ENCODE measurements at places on chromosomes 11 and 22.

DNA sequence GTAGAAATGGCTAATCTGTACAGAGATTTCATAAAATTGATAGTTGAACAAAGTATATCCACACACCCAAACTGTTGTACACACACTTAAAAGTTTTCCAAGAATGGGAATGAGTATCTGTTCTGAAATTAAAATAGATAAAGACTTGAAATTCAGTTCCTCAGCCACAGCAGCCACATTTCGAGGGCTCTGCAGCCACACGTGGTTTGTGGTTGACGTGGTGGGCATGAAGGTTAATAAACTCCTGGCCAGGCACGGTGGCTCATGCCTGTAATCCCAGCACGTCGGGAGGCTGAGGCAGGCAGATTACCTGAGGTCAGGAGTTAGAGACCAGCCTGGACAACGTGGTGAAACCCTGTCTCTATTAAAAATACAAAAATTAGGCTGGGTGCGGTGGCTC, 24.0 kb downstream of the TPST2 start:
- DNase-seq = no peak

GRCh38 chr11:92941676-92942571, 27.5 kb upstream of the MTNR1B start:
- no peak for DNase-seq

DNA sequence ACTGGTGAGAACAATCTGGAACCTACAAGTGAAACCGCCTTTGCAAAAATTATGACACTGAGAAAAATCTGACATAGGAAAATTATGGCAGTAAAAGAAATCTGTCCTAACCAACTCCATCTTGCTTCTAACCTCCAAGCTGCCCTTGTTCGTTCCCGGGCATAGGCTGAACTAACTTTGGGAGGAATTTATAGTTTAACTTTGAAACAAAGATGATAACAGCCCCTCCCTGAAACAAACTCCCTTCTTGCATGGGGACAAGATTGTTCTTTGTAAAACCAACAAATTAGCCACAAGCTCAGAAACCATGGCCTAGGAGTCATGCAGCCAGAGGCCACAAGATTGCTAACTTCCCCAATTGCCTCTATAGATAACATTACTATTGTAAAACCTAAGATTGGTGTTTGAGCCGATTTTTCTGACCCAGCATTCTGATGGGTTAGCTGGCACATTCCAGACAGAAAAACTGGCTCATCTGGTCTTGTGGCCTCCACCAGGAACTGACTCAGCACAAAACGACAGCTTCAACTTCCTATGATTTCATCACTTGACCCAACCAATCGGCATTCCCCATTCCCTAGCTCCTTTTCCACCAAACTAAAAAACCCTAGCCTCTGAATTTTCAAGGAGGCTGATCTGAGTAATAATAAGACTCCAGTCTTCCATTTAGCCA, 3.6 kb upstream of the CCDC81 start:
- peak; percentile 40 for DNase-seq

- no peak for DNase-seq
Observed at GRCh38 chr11:111176603-111177002, 68.9 kb upstream of the POU2AF2 start.

GRCh38 chr22:50613291-50613981, 12.8 kb downstream of the MAPK8IP2 start:
- no peak for DNase-seq

DNA sequence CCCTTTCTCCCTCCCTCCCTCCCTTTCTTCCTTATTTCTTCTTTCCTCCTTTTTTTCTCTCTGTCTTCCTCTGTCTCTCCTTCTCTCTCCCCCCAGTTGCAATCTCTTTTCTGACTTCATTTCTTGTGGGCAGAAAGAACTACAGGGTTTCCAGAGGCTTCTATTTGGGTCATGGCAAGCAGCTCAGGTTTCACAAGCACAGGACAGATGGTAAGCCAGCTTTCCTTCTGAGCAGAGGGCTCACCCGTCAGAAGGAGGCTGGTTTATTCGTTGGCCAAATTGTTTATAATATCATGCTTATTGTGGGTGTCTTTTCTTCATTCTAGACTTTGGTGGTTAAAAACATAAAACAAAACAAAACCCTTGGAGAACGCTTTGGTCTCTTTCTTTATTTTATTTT, 58.9 kb upstream of the CLMP start:
- DNase-seq = no peak

DNA sequence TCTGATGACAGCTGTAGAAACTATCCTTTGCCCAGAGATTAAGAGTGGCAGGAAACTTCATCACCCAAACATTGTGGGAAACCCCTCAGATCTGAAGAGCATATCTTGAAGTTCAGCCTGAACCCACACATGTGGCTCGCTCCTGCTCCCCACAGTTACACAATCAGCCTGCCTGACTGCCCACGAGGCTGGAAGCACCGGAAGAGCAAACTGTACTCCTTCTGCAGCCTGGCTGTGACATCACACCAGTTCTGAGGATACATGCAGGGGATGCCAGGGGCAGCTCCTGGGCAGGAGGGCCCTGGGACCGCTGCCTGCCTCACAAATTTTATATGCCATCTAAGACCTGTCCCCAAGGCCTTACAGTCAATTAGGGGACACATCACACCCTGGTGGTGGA, 444.4 kb downstream of the BUD13 start:
- DNase-seq = no peak

DNA sequence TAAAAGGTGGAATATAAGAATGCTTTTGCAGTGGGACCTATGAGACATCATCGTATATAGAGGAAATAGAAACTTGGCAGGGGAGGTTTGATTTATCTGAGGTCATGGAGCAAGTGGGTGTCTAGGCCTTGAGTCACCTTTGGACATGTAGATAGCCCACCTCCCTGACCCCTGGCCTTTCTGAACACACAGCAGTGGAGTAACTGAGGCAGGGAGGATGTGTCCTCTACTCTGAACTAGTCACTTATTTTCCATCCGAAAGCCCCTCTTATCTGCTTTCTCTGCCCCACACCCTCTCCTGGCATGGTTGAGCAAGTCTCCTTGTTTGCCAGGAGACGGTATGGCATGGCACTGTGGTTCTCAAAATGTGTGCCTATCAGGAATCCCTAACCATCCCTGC, 7.9 kb downstream of the CD82 start:
- DNase-seq = no peak

GRCh38 chr11:74459584-74459983, 7.8 kb downstream of the KCNE3 start:
- DNase-seq = no peak

DNA sequence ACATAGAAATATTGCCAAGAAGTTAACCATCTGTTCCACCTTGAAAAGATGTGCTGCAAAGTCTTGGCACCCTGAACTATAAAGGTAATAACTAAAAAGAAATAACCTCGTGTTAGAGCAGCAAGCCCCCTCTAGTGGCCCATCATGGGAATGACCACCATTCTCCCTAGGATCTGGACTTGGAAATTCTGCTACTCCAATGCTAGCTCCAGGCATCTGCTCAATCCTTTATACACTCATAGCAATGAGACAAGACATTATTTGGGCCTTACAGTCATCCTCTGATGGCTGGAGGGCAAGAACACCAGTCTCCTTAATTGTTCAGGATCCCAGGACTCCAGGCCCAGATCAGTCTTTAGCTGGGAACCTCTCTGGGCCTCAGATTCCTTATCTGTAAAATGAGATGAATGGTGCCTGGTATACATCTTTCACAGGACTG, 76.0 kb downstream of the CWC15 start:
- no peak for DNase-seq

DNA sequence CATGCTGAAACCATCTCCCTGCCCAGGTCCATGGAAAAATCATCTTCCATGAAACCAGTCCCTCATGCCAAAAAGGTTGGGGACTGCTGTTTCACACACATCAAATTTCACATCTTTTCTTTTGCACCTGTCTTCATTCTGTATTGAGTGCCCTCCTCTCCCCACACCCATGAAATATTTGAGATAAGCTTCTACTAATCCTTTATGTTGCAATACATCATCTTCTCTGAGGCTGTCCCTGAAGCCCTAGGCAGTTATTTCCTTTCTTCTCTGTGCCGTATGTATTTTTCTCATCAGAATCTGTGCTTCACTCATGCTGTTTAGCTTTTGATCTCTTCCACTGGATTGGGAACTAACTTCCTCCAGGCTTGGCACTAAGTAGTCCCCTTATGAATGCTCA, 40.0 kb upstream of the RRM1 start:
- DNase-seq = no peak

DNA sequence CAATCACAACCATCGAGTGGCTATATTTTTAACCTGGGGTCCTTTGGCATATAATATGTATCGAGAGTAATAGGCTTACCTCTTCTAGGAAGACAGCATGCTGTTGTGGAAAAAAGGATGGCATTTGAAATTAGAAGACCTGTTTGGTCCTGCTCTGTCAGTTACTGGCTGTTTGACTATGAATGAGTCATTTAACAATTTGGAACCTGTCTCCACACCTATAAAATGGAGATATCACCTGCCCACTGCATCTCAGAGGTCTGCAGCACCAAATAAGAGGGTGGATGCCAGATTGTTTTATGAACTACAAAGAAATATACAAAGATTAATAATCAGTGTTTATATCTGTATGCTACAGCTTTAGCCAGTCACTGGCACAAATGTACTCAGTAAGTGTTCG, 60.8 kb downstream of the SLC25A17 start:
- DNase-seq = no peak

DNA sequence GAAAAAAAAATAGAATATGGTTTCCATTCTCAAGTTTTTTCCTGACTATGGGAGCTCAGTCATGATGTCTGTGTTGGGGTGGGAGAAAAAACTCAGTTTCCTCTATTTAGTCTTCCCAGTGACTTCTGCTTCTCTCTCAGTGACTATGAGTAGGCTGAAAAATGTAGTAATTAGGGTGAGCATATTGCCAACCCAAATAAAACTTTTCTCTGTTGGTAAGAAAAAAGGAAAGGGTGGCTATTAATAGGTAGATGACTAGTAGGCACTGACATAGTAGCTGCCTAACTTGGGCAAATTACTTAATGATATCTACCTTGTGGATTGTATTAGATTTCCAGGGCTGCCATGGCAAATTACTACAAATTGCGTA, 34.2 kb upstream of the BIRC3 start:
- DNase-seq = no peak

- no peak for DNase-seq
Observed at GRCh38 chr11:60377401-60378136, 763 bp upstream of the MS4A7 start.

GRCh38 chr11:71988050-71988449, 10.7 kb upstream of the IL18BP start:
- DNase-seq = peak; percentile 50

DNA sequence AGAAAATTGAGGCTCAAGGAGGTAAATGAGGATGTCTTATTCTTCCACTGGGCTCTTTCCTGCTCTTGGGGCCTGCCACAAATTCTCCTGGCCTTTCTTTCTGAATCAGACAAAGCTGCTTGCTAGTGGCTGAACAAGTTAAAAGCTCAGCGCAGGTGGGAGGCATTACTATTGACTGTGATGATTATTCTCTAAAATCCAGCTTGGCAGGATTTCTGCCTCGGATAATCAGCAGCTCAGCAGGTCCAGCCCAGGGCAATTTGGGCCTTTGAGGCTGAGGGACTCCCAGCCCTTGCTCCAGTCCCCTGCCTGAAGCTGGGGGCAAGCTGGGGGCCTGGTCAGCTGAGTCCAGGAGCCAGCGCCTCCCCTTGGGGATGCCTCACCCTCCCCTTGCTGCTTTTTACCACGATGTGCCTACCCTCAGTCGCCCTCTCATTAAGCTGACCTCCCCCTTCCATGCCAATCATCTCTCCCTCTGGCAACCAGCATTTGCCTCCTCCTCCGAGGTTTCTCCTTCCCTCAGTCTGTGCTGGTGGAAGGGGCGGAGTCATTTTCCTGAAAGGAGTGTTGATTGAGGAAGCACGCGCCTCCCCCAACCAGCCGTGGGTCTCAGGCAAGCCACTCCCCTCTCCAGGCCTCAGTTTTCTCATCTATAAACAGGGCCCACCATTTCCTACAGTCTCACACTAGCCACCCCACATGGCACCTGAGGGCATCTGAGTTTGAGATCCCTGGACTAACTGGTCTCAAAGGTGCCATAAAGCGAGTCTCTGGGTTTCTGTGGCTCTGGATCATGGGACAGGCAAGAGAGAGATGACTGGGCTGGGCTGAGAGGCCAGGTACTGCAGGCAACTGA, 60.6 kb upstream of the PRDM11 start:
- no peak for DNase-seq

DNA sequence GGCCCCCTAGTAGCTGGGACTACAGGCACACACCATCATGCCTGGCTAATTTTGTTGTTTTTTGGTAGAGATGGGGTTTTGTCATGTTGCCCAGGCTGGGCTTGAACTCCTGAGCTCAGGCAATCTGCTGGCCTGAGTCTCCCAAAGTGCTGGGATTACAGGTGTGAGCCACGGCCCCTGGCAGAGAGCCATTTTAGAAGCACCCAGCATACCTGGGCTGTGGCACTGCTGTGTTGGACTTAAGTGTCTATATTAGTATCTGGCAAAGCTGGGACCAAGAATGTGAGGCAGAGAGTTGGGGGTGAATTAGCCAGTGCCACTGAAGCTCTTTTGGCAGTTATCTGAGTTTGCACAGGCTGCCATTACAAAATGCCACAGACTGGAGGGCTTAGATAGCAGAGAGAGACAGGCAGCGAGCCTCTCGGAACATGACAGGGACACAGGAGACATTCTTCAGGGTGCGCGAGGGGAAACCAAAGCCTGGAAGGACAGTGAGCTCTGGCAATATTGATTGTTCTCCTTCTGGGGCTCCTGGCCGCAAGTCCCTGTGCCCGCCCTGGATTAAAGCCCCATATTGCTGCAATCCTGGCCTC, 87.7 kb upstream of the ALX4 start:
- DNase-seq = no peak

- DNase-seq = no peak
Observed at GRCh38 chr11:59289356-59290181, 69.1 kb upstream of the OR5AN1 start.

GRCh38 chr22:42959576-42960509, 55.1 kb downstream of the PACSIN2 start:
- no peak for DNase-seq

- no peak for DNase-seq
Observed at GRCh38 chr22:37337204-37337943, 55.1 kb downstream of the CYTH4 start.

DNA sequence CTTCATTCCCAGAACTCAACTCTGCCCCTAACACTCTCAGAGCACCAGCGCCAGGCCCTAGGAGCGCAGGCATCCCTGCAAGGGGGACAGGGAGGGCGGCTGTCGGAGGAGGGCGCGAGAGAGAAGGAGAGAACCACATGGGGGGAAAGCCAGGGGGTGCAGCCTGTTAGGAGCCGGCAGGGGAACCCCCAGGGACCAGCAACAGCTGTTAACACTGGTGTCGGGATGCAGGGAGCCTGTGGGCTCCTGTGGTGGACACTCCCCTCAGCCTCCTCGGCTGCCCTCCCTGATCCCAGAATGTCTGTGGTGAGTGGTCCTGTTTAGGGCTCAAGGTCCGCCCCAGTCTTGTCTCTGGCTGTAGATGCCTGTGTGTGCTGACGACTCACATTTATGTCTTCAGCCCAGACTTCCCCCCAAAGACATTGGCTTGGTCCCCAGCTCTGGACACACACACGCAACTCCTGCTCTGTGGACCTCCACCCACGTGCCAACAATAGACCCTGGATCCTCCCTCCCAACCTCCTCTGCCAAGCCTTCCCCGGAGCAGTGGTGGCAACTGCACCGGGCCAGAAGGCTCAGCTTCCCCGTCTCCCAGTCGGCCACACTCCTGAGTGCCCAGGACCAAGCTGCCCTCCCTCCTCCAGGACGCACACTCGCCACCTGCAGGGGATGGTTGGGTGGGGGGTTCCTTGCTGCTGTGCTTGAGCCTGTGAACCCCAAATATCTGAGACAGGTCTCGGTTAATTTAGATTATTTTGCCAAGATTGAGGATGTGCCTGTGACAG, 817 bp upstream of the IFITM5 start:
- DNase-seq = no peak

All from HS-5 (cell line).